Stimulated activated CD4-positive, alpha-beta T cell treated with anti-CD3 and anti-CD28 coated beads, TNF-alpha, amount 100 ng/mL, for 24 hours (primary cell): ENCODE measurements at places on chromosomes 3 and 15.

DNA sequence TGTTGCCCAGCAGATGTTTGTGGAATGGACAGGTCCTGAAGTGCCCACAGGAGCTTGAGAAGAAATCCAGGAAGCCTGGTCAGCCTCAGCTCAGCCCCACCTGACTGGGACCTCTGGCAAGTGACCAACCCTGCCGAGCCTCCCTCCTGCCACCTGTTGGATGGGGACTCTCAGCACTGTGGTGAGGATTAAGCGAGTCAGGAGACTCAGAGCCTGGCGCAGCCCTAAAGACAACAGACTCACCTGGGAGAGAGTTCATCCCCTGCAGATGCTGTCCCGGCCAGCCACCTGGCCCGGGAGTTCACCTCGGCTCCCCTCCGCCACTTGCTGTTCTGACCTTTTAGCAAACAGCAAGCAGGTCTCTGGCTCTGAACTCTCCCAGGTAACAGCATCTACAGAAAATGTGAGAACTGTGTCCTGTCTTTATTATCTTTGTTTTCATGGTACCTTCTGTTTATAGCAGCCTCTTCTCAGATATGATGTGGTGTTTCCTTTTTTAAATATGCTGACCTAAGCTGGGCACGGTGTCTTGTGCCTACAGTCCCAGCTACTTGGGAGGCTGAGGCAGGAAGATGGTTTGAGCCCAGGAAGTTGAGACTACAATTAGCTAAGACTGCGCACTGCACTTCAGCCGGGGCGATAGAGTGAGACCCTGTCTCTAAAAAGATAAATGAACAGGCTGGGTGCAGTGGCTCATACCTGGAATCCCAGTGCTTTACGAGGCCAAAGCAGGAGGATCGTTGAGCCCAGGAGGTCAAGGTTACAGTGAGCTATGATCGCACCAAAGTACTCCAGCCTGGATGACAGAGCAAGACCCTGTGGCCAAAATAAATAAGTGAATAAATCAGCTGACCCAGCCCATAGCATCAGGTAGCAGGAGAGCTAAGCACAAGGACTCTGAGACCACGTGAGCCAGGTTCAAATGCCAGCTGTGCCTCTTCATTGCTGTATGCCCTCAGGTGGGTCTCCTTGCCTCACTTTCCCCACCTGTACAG is 32.4 kb upstream of the SLC6A6 start:
- no peak for DNase-seq

- DNase-seq: no peak
Observed at GRCh38 chr3:161153480-161153879, 48.3 kb upstream of the B3GALNT1 start.

DNA sequence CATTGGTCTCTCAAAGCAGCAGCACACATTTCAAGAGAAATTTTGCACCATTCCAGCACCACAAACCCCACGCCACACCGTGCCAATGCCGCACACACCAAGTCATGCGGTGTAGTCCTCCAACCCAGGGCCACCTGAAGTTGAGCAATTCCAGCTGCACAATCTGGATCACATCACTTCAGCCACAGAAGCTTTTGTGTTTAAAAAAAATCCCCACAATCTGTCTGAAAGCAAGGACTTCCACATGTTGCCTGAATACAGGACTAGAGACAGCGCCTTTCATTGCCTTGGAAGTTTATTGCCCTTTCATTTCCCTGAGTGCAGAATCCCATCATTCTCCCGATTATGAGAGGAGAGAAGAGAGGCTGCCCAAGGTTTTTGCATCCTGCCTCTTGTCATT is 175.6 kb upstream of the BCL6 start:
- DNase-seq: no peak

- DNase-seq: no peak
Observed at GRCh38 chr3:68958932-68959331, 26.6 kb upstream of the TAFA4 start.

- no peak for DNase-seq
Observed at GRCh38 chr3:58025837-58026569, 17.8 kb downstream of the FLNB start.

DNA sequence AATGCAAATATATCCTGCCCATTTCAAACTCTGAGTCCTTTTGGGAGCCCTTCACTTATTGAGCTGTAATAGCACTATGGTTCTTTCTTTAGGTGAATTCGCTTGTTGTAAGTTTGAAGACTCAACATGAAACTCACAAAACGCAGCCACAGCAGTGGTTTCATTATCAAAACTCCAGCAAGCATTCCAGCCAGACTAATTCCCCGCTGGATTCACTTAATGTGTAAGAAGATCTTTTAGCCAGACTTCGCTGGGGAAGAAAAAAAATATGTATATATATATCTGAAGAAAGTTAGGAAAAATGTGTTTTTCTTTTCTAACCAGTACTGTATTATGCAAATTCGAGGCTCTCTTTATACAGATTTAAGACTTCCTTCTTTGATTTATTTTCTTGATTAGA is 241.1 kb downstream of the WNT5A start:
- DNase-seq: no peak

DNA sequence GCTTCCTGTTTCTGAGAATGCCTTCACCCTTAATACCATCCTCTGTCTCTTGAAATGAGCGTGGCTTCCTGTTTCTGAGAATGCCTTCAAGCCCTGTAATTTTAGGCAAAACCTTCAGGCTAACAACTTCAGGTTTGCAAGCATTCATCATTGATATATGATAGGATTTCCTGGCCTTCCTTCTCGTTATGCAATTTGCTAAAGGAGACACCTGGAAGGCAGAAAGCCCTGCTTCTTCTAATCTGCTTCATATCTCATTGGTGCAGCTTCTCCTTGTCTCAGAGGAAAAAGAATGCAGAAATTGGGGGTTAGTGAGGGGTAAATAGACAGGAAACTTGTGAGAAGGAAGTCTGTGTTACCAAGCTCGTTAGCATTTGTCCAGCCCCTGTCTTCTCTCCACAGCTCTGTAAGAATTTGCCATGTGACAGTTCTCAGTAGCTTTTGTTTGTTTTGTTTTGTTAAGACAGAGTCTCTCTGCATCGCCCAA is 7.3 kb downstream of the ARL6IP5 start:
- no peak for DNase-seq
